GM18507 (cell line): ENCODE measurements at places on chromosomes 13 and 19.

DNA sequence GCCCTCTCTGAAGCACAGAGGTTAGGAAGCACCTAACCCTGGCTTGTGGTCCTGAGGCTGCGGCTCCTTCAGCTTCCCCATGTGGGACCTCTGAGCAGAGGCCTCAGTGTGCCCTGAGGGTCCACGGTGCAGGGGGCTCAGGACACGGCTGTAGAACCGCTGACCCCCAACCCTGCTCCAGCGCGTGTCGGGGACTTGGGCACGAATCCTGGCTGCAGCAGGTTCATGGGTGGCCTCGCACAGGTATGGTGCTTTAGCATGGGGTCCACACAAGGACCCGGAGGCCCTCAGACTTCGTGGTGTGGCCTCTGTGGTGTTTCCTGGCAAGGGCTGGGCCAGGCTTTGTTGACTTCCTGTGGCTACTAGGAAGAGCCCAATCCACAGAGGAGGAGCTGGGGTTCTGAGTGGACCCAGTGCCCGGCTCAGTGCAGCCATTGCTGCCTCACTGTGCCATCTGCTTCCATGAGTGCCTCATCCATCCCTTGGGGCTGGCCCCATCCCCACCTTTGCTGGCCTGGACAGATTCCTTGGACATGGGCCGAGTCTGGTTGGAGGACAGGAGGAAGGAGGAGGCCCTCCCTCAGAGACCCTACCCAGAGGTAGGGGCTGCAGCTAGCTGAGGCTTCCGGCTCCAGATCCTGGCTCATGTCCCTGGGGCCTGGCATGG lies 24.5 kb downstream of the ZBTB7A start:
- DNase-seq: no peak

DNA sequence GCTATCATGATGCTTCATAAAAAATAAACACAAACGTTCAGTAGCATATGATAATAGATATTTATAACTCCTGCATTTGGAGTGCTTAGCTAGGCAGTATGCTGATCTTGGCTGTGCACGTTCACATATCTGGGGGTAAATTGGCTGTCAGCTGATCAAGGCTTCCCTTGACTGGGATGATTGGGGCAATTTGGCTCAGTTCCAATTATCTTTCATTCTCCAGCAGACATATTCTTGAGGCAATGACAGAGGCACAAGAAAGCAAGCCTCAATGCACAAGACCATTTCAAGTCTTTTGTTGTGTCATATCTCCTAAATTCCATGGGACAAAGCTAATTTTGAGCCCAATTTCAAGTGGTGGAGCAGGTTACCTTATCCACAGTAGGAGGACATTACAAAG lies 142.0 kb downstream of the DLEU7 start:
- no peak for DNase-seq

DNA sequence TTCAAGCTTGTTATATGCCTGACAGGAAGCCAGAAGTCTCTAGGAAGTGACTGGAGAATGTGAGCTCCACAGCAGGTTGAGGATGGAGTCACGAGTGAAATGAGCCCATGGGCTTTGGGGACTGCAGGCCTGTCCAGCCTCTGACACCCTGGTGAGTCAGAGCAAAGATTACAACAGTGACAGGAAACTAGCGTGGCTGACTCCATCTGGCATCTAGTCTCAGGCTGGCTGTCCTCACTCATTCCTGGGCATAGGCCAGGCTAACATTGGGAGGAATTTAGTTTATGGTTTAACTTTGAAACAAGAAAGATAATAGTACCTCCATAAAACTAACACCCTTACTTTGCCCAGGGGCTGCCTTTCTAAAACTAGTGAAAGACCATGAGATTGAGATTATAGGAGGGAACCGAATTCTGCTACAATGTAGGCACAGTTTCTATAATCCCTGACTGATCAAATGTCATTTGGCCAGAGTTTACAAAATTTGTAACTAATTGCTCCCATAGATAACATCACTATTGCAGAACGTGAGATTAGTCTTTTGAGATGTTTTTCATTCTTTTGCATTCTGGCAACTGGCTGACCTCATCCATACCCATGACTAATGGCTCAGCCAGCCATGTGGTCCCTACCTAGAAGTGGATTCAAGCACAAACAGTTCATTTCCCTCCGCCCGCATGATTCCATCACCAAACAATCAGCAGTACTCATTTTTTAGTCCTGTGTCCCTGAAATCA lies 28.4 kb downstream of the PSG1 start:
- no peak for DNase-seq

GRCh38 chr19:47408156-47408938 lies 11.0 kb downstream of the MEIS3 start:
- DNase-seq: no peak
